Right kidney (tissue), 9 donors: ENCODE measurements at places on chromosomes 2 and 18.

DNA sequence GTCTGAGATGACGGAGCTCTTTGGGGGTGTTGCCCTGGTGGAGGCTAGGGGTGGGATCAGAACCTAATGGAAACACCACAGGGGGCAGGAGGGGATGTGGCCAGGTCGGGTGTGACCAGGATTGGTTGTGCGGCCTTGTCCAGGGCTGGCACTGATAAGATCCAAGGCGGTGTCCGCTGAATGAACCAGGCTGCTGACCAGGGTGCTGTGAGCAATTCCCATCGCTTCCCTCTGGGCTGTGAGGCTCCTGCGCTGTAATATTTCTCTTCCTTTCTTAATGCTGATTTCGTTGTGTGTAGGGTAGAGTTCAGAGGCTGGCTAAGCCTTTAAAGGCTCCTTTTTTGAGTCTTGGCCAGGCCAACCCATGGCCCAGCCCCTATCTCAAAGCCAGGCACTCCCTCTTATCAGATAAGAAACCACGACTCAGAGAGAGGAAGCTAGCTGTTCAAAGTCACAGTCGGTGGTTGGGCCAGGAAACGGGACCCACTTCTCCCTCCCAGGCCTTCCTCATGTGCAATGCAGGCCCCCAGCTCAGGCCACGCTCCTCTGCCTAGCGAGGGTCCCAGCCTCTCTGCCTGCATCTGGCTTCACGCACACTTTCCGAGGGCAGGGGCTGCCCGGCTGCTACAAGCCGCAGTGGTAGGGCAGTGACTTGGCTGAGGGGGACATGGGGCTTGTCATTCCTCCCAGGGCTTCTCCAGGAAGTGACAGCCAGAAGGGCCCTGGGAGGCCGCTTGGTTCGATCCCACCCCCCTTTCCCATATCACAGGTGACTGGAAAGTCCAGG is 26.0 kb upstream of the FOSL2 start:
- no peak for DNase-seq

DNA sequence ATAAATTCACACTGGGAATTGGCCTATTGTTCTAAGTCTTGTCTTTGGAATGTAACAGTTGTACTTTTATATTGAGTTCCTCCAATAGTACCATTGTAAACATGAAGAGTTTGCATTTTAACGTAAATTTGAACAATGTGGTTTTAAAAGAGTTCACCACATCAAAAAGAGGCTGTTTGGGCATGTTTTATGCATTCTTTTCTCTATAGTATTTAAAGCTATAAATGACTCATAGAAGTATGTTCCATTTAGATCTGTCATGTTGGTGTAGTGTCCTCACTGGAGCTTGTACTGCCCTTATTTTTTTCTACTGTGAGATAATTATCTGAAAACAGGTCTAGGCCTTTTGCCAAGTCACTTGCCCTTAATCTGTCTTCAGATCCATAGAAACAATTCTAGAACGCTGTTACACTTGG is 141.9 kb downstream of the RHBDD1 start:
- DNase-seq: no peak

GRCh38 chr2:86225581-86225980 is 26.3 kb downstream of the MRPL35 start:
- DNase-seq: no peak

DNA sequence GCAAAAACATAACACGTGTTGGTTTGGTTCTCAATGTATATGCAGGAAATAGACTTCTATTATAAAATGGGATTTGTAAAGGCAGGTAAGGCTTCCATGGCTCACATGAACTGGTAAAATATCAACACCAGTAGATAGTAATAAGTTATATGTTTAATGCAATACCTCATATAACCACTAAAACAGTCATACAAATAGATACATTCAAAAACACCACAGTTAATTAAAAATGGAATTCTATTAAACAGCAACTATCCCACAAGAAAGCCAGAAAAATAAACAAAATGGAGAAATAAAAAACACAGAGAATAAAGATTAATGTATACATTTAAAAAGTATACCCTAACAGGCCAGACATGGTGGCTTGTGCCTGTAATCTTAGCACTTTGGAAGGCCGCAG is 243.8 kb upstream of the LRATD1 start:
- DNase-seq: no peak

DNA sequence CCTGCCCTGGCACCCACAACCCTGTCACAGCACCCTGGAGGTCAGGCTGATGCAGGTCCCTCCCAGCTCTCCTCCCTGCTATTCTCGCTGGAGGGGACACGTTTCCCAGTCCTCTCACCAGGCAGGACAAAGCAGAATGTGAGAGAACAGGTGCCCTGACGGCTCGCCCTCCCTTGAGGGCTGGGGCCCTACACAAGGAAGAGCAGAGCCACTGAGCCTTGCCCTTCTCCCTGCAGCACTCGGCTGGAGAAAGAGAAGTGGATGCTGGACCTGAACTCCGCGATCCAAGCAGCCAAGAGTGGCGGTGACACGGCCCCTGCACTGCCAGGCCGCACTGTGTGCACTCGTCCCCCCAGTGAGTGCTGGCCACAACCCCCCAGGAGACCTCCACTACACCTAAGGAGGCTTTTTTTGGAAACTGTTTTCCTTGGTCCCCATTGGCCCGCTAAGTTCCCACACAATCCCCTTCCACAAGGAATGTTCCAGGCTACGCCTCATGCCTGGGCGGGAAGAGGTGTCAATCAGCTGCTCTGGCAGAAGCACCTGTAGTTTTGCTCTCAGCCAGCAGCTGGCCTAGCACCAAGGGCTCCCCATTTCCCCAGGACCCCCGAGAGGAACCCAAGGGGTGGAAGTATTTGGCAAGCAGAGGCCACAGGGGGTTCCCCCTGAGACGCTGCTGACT is 17.4 kb downstream of the STK25 start:
- DNase-seq: no peak

- DNase-seq: no peak
Observed at GRCh38 chr2:204255526-204255925, 289.7 kb upstream of the PARD3B start.

GRCh38 chr18:1668279-1668678 is 763.6 kb downstream of the ADCYAP1 start:
- no peak for DNase-seq

GRCh38 chr2:19538411-19538963 is 180.1 kb upstream of the OSR1 start:
- DNase-seq: no peak

DNA sequence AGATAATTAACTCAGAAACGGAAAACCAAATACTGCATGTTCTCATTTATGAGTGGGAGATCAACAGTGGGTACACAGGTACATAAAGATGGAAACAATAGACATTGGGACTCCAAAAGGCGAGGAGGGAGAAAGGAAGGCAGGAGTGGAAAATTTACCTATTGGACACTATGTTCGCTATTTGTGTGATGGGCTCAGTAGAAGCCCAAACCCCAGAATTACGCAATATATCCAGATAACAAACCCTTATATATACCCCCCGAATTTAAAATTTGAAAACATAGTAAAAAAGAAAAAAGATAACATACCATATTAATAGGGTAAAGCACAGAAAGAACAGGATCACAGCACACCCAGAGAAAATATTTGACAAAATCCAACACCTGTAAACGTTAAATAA is 1351.7 kb upstream of the FAM98A start:
- DNase-seq: no peak

- DNase-seq: no peak
Observed at GRCh38 chr2:1603059-1603458, 141.3 kb downstream of the PXDN start.

GRCh38 chr2:100793220-100793619 is 26.7 kb upstream of the NPAS2 start:
- no peak for DNase-seq

DNA sequence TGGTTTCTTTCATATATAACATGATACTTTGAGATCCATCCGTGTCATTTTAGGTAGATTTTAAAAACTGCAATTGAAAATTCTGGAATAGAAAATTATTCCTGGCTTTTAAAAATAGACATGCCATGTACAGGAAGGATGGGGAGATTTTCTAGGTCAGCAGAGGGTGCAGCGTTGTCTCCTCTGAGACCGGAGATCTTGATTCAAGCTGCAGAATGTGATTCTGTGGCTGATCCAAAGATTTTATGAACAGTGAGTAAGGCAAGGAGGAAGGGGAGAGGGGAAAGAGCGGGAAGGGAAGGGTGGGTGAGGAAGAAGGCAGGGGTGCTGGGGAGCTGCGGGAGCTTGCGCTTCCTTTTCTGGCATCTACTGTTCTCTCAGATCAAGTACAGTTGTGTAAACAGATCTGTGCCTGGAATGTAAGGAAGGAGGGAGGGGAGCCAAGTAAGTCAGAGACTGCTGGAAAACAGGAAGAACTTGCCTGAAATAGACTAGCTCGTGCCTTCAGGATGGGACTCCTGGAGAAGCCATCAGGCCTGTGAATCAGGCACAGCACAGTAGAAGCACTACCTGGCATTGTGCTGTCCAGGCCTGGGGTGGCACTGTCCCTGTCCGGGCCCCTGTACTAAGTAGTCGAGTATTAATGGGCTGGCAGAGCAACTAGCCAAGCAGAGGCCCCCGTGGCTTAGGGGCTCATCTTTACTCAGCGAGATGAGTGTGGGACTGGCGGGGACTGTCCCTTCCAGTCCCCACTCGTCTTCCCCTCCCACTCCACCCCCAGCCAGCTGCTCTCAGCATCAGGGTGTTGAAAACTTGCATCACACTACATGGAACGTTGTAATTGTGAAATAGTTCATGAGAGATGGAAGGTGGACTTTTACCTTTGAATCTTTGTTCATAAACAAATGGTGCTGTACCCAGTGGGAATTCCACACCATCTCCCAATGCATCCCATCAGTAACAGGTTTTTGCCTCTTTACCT is 163.5 kb downstream of the UXS1 start:
- DNase-seq: peak; percentile 49

DNA sequence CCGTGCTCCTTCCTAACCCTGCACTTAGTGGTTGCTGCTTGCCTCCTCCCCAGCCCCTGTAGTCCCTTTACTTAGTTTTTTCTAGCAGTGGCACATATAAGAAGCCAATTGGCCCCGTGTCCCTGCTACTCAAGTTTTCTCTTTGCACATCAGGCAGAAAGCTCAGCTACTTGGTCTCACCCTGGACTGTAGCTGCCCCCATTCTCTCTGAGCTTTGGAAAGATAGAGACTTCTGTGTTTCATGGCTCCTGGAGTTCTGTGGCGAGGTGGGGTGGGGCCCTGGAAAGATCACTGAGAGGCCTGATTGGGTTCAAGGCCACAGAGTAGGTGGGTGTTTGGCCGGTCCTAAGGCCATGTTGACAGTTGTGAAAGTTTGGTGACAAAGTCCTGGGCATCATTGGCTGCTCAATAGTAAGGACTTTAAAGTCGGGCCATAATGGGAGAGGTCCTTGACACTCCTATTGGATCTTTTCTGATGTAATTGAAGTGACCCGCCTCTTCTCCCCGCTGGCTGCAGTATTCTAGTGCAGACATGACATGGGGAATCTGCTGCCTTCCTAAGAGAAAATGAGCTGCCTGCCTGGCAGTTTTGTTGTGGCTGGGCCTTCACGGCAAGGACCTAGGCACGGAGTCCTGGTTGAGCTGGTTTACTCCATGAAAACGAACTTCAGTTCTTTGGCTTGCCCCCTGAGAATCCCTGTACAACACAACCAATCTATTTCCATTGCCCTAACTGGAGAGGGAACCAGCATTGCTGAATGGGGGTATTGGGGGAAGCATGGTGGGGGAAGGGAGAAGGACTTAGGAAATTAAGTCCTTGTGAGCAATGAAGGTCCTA is 26.2 kb upstream of the CYP27A1 start:
- no peak for DNase-seq

GRCh38 chr2:212042562-212042961 is 496.0 kb downstream of the ERBB4 start:
- no peak for DNase-seq

DNA sequence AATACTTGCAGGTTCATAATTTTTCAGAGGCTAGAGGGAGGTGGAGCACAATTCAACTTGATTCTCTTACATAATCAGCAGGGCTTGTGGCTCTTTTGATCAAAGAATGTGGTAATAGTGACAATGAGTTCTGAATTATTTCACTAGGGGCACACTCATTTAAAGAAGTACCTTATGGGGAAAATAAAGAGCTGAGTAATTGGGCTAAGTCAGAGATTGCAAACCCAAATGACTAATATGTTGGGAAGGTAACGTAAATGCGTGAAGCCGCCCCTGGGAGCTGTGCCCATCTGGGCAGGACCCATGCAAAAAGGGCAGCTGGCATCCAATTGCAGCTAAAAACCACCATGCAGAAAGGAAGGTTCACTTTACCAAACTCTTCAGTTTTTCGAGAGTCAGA is 35.3 kb downstream of the NCKAP5 start:
- DNase-seq: no peak

DNA sequence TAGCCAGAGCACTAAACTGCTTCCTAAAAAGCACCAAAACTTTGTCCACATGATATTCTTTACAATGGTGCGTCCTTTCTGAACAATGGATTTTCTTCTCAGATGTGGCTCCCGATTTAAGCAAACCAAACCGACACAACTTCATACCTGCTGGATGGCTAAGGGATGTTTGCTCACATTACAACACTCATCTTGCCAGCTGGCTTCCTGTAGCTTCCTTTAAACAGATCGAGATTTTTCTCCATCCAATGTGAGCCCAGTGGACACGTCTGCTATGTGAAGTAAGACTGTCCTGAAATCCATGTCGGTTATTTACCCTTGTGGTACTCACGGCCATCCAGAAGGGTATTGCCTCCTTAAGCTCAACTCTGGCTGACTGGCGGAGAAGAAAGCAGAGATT is 126.5 kb downstream of the MAPK4 start:
- no peak for DNase-seq

GRCh38 chr18:27605107-27605834 is 420.2 kb upstream of the CHST9 start:
- DNase-seq: peak; percentile 49

DNA sequence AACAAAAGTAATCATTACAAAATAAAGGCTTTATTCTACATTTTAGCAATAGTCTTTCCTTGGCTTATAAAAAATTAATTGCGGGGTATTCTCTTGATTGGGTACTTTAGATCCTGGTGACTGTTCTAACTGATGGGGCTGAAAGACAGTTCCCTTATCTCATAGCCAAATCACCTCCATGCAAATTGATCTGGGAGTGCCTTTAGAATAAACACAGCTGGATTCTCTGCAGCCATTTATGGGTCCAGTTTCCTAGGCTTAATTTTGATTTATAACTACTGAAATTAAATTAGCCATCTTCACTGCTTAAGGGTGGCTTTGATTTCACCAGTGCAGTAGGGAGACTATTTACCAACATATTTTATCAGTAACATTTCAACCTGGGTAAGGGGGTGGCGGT is 337.1 kb downstream of the NRXN1 start:
- no peak for DNase-seq

- DNase-seq: no peak
Observed at GRCh38 chr2:36369163-36369562, 13.6 kb downstream of the CRIM1 start.

- DNase-seq: no peak
Observed at GRCh38 chr18:62386601-62387000, 61.5 kb downstream of the TNFRSF11A start.

- DNase-seq: no peak
Observed at GRCh38 chr18:41021089-41021488, 933.9 kb upstream of the PIK3C3 start.
